MCF 10A (cell line): ENCODE measurements at places on chromosomes 5 and 9.

- peak; percentile 91 for DNase-seq
Measured at GRCh38 chr5:151164687-151165392, 7.3 kb upstream of the ANXA6 start.

DNA sequence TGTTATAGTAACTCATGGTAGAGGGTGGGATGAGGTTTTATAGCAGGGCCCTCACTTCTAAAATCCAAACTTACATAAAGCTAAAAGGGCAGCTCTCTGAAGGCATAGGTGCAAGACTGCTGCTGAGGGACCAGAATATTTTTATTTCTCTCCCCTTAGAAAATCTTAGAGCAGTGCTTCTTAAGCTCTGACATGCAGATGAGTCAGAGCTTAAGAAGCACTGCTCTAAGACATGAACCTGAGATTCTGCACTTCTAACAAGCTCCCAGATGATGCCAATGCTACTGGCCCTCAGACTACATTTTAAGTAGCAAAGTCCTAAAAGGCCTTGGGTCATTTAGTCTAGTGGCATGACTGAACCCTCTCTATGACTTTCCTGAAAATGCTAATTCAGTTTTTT lies 97.6 kb upstream of the SPRY4 start:
- DNase-seq, result peak; percentile 50

- DNase-seq, result no peak
Measured at GRCh38 chr9:6450641-6451375, 37.8 kb downstream of the UHRF2 start.

- DNase-seq, result no peak
Measured at GRCh38 chr5:125970631-125971307, 452.4 kb upstream of the GRAMD2B start.

- no peak for DNase-seq
Measured at GRCh38 chr5:97042996-97043395, 99.4 kb downstream of the LIX1 start.

DNA sequence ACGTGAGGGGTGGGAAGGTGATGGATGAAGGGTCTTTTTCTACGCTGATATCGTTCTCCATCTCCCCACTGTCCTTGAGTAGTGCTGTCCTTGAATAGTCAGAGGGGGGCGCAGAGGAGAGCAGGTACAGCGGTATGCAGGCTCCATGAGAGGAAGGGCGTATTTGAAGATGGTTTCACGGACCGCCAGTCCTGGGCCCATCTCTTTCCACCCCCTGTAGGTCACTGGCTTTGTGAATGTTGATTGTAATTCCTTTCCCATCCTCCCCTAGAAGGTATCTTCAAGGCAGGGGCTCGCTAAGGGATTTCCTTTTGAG lies 40.8 kb upstream of the DAB2IP start:
- DNase-seq, result no peak

GRCh38 chr5:14956423-14957046 lies 85.0 kb upstream of the ANKH start:
- no peak for DNase-seq

- no peak for DNase-seq
Measured at GRCh38 chr5:122741681-122742080, 33.2 kb upstream of the SNX2 start.

DNA sequence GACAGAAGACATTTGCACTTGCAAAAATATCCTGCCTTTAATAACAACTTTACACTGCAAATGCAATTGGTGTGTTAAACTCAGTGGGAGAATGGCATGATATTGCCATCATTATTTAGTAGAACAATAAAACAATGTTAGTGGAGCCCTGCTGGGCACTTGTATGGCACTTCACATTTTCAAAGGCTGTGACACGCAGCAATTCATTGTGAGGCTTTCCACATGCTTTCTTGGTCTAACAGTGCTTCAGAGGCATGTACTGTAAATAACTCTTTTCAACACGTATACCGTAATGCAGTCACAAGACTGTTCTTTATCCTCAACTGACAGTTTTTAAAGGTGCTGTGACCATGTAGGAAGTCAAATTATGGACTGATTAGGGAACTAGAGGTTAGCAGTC lies 155.5 kb upstream of the EPB41L4A start:
- DNase-seq, result no peak

DNA sequence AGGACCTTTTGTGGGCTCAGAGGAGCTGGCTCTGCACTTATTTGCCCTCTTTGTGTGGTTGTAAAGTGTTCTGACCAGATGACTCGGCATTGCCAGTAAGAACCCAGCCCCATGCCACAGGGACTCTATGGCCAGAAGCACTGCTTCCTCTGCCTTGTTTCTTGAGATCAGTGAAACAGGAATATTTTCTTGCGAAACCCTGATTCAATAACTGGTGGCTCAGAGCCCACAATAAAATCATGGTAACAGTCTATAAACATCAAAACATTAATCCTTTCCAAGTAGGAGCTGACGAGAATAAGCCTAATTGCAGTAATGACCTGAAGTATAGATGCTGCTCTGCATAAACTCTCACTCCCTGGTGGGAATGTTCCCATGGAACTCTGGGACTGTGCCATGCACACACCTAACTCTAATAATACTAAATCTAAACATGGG lies 344.3 kb downstream of the ZNF608 start:
- peak; percentile 91 for DNase-seq

- peak; percentile 84 for DNase-seq
Measured at GRCh38 chr9:83027153-83027891, 35.6 kb downstream of the RASEF start.

DNA sequence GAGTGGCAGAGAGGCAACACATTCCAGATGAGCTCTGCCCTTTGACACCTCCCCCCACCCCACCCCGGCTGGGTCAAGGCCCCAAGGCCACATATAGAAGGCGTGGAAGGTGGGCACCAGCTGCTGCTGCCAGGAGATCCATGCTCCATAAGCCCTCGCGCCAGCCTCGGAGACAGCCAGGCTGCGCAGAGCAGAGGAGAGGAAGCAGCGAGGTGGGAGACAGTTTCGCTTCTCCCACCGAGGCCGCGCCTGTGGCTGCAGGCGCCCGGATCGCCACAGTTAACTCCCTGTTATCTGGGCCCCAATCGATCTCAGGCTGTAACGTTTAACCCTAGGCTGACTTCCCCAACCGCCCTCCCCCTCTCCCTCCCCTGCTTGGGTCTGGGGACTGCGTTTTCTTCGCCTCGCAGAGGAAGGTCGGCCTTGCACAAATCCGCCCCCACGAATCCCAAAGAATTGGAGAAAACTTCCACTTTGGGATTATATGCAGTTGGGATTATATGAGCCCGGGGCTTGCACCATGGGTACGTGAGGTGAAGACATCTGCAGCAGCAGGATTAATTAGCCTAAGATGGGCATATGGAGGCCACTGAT lies 1.1 kb upstream of the CXXC5 start:
- no peak for DNase-seq

GRCh38 chr5:180492226-180492903 lies 1.8 kb upstream of the CNOT6 start:
- no peak for DNase-seq

- no peak for DNase-seq
Measured at GRCh38 chr9:88786291-88787079, 204.8 kb upstream of the S1PR3 start.

DNA sequence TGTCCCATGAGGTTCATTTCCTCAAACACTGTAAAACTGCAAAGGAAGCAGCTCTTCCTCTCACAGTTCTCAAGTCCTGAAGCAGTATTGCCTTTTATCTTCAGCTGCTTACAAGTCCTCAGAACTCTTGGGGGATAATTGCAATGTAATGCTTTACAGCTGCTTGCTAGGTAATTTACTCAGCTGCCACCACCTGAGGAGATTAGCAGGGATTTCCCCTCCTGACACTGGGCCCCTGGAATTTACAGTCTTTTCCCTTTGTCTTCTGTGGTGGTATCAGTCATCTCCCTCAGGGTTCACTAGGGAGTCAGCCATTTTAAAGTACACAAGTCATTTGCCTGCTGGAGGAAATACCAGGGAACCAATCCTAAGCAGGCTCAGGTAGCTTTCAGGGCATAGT lies 754.3 kb upstream of the GRAMD2B start:
- DNase-seq, result peak; percentile 18

- no peak for DNase-seq
Measured at GRCh38 chr9:113468716-113469448, 5.4 kb downstream of the RGS3 start.

GRCh38 chr9:121707477-121708424 lies 56.3 kb downstream of the DAB2IP start:
- no peak for DNase-seq

- peak; percentile 18 for DNase-seq
Measured at GRCh38 chr9:91659529-91660495, 236.2 kb upstream of the NFIL3 start.

- DNase-seq, result peak; percentile 70
Measured at GRCh38 chr5:148828511-148829247, 2.3 kb downstream of the ADRB2 start.

DNA sequence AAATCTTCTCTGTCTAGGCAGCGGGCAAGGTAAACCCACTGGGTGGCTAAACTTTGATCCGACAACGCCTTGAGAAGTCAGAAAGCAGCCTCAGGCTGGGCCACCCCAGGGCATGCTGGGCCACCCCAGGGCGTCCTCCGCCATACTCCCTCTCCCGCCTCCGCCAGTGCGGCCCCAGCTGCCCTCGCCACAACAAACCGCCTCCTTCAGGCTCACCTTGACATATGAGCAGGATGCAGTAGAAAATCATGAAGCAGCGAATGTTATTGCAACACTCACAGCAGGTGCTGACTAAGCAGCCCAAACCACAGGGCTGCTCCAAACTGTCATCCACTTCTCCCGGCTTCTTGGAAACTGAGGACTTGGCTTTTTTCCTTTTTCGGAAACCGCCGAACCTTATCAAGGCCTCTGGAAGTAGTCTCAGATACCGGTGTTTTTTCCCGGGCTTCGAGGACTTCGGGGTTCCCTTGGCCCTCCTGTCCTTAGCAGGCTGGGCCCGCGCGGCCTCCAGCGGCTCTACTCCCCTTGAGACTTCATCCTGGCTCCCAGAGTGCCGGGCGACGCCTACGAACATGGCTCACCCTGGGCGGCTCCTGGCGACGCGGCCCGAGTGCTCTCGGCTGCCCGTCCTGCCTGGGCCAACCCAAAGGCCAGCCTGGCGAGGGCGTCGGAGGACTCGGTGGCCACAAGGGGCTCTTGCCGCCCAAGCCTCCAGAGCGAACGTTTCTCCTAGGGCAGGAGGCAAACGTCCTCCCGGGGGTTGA lies at the start of gene SLCO6A1:
SLCO6A1 (minus strand) TSS at position 731 of the 764 bp plus-strand sequence; CDS start at position 574, 157 bp downstream.
- DNase-seq, result no peak

GRCh38 chr5:663436-664342 lies 29.5 kb downstream of the TPPP start:
- no peak for DNase-seq

DNA sequence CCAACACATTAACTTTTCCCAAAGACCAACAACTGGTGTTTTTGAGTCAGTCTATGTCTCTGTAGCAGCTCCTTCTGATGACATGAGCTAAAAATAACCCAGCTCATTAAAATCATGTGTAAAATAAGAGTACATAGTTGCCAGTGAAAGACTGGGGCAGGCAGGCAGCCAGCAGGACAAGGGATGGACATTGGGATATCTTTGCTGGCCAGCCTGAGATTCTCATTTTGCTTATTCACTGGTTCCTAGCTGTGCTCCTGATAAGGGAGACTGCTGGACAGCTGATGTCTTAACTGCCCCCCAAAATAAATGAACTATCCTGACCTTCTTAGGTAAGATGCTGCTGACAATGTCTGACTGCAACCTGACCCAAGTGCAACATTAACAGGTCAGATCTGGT lies 33.9 kb downstream of the EPB41L4B start:
- no peak for DNase-seq

DNA sequence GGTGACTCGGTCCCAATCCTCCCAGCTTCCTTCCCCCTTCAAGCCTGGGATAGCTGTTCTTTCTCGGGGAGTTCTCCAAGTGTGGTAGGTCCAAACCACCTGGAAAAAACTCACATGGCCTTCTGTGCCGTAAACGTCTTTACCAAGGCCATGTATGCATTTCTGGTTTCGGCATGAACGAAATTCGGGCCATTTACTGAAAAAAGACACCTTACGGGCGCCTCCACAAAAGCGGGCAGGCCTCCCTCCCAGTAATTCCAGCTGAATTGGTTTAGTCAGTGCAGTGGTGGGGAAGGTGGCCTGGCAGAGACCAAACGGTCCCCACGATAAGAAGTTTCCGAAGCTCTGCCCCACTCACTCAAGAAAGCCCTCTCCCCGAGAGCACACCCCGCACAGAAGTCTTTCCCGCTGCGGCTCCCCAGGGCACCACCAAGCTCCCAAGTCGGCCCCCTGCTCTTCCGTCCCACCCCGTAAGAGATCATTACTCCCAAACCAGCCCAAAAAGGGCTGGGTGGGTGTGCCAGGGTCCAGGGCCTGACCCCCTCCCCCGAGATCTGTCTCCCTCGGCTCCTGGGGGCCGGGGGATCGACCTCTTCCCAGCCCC lies 86.3 kb upstream of the MELK start:
- DNase-seq, result peak; percentile 18

- DNase-seq, result no peak
Measured at GRCh38 chr5:162243651-162244050, 176.1 kb downstream of the GABRG2 start.

DNA sequence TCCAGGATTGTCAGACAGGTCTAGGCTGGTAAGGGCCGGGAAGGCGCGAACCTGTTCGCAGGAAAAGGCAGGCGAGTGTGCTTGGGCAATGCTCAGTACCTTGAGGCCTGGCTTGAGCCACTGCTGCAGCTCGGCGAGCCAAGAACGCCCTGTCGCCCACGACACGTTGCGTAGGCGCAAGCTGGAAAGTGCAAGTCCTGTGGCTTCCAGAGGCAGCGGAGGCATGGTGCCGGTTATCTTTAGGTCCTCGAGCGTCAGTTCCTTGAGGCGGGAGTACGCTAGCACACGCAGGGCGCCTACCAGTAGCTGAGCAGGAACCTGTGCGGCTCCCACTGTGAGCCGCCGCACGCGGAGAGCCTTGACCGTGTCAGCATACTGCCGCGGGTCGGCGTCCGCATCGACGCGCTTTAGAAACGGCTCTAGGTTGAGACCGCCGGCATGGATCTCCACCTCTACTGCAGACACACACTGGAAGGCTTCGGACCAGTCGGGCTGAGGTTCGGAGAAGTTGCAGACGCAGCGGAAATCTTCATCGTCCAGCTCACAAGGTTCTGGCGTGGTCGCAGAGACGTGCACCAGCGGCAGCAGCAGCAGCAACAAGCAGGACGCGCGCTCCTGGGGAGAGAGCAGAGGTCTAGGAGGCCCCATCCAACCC lies 482 bp downstream of the CD14 start:
- DNase-seq, result peak; percentile 85

DNA sequence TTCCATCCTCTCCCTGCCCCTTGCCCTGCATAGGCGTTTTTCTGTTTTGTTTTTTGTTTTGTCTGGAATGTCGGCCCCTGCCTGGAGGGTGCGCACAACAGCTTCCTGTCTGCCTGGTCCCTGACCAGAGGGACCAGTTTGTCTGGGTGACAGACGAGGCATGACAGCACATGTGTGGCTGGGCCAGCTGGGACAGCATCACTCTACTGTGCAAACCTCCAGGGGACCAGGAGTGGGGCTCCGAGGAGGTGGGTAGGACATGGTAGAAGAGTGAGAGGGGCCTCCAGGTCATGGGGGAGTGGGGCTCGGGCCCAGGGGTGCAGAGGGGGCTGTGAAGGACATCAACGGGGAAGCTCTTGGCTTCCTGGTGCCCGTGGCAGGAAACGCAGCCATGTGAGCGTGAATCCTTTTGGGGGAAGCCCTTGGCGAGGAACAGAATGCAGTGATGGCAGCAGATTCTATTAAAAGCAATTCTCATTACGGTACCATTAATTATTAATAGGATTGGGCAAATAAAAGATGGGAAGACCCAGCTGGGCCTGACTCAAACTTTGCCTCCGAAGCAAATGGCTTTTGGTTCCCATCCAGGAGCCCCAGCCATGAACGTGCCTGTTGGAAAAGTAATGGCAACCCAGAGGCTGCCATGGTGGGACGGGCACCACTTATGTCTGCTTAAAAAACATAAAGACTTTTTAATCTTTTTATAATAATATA lies 184.4 kb upstream of the IER5L start:
- DNase-seq, result no peak

GRCh38 chr5:159104051-159104651 lies 4.4 kb upstream of the EBF1 start:
- no peak for DNase-seq
